Cardiac fibroblast (primary cell): ENCODE measurements at places on chromosomes 7 and 10.
A peak's percentile ranks its signal among the peaks of the same experiment; 100 is the strongest.

DNA sequence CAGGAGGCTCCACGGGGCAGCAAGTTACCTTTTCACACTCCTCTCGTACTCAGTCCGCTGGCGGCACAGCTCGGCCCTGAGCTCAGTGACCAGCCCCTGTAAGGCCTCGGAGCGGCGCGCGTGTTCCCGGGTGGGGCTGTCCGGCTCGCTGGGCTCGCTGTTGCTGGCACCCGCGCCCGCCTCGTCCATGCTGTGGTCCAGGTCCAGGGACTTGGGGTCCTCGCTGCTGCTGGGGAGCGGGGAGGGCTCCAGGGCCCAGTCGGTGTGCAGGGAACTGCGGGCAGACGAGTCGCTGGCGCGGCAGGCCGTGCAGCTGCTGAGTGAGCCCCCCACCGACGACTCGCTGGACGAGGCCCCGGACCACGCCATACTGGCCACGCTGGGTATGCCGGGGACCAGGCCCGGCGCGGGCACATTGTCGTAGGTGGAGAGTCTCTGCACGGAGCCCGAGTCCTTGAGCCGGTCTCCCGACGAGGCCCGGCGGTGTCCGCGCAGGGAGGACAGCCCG lies 143.8 kb downstream of the MAPK8 start:
- DNase-seq, result no peak

DNA sequence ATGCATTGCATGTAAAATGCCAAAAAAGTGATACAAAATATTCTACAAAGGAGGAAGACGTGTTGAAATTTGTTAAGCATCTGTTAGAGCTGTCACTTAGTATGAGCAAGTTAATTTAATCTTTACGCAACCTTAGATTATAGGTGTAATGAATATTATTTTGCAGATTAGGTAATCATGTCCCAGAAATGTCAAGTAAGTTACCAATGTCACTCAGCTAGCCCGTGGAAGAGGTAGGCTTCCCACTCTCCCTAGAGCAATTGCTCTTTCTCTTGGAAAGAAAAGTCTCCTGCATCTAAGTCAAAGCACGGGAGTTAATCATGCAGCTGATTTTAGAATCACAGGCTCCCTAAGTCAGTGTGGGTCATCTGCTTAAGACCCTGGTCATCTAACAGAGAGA lies 830.4 kb upstream of the IGFBP3 start:
- DNase-seq, result no peak

DNA sequence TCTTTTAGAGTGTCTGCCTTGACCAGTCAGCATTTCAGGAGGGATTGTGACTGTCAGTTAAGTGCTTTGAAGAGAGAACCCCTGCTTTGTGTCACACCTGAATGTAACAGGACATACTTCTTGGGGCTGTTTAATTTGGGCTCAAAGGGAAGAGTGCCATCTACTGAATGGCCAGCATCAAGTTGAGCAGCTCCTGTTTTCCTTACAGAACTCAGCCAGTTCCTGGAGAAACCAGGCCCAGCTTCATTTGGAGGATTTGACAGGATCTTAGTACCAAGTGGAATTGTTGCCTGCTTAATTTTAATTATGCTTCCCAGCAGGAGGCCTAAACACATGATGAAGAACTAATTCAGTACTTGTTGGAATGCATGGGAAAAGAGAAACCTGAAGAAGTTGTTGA lies 8.3 kb downstream of the ADD3 start:
- DNase-seq, result no peak

GRCh38 chr10:130174328-130174727 lies 38.1 kb downstream of the GLRX3 start:
- DNase-seq, result no peak

DNA sequence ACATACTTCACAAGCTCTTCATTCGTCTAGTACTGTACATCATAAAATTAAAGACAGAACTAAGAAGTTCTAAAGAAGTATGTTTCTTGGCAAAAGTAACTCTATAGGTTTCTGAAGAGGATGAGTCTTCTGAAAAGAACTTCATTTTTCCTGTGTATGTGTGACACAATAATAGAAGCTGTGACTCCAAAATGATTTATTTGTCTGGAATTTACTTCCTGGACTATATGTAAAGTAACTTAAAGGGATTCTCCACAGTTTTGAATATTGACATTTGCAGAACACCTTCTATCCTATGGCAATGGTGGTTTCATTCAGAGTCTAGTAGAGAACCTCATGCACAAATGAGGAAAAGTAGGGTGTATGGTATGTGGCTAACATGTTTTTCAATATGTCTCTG lies 19.8 kb upstream of the CLDN12 start:
- peak; percentile 17 for DNase-seq

DNA sequence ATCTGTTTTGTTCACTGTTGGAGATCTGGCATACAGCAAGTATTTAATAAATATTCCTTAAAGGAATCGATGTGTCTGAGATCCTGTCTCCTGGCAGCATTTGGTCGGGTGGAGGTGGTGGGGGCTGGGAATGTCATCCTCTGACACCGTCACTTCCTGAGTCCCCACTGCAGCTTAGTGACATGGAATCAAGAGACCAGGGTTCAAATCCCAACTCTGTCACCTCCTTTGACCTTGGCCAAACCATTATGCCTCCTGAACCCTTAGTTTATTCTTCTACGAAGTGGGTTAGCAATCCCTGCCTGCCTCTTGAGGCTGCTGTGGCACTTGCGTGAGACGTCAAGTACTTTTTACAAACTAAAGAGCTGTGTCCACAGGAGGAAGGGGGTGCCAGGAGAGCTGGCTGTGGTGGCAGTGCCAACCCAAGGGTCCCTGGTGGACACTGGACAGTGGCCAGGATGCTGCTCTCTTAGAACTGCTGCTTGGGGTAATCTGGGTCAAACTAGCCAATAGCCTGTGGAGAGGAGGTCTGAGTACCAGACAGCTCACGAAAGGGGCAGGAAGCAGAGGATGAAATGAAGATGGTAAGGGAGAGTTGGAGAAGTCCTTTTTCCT lies 8.0 kb upstream of the ZMIZ1 start:
- DNase-seq, result no peak

DNA sequence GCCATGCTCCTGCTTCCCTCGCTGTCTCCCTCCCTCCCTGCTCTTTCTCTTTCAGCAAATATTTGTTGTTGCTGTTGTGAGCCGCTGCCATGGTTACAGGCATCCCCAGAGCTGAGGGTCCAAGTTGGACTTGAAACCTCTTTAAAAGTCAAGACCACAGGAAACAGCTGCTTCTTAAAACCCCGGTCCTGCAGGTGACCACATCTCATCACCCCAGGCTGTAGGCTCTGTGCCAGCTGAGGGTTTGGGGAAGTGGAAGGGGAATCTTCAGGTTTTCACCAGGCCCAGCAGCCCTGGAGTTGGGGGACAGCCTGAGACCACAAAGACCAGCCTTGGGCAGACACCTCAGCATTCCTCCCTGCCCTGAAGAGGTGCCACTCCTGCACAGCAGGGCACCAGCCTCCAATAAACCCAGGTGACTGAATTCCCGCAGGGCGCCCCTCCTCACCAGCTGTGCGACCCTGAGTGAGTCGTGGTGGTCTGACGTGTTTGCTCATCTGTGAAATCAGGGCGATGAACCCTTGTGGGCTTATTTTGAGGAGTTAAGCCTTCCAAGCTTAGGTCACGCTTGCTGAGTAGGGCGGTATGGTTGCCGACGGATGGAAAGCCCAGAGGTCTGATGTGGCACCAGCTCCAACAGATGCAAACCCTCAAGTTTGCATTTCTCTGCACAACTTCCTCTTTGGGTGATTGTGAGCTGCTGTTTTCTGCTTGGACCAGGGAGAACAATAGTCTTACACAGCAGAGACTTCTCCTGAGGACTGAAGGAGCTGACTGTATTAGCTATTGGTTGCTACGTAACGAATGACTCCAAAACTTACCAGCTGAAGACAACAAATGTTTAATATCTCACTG lies 24.8 kb downstream of the NPTX2 start:
- peak; percentile 43 for DNase-seq

DNA sequence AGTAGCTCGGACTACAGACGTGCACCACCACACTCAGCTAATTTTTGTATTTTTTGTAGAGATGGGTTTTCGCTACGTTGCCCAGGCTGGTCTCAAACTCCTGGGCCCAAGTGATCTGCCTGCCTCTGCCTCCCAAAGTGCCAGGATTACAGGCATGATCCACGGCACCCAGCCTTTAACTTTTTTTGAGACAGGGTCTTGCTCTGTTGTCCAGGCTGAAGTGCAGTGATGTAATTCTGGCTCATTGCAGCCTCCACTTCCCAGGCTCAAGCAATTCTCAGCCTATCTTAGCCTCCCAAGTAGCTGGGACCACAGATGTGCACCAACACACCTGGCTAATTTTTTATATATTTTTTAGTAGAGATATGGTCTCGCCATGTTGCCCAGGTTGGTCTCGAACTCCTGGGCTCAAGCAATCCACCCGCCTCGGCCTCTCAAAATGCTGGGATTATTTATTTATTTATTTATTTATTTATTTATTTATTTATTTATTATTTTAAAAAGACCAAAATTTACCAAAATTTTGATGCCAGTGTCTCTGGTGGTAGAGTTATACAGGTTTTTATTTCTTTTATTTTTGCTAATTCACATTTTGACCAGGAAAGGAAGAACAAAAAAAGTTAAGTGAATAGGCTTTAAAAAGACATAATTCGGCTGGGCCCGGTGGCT lies 25.0 kb upstream of the ATP6V0A4 start:
- DNase-seq, result no peak

DNA sequence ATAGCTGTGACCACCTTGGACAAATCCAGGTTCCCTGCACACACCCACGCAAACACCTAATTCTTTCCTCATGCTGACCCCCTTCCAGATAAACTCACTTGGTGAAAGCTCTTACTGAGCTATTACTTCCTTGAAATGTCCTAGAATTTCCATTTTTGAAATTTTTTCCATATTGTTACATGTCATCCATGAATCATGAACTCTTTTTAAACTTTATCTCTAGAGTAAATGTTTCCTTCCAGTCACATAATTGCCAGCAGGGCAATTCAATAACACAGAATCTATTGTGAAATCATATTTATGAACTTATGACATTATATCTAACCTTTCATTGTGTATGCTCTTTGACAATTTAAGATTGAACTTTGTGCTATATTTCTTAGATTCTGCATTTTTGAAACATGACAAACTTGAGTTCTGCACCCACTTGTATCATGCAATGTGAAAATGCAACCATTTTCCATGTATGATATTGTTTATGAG lies 26.8 kb upstream of the FGL2 start:
- peak; percentile 36 for DNase-seq
